ENCODE measurements at places on chromosomes 5 and 9. TPM values are rescaled to one million over a fixed set of nuclear protein-coding genes. Genes with fewer than 3 reads are reported as not detected.

KCTD16 gene
- 0.08 TPM for total RNA-seq

SEPTIN8 gene
- total RNA-seq = 45.2 TPM

- DNase-seq = no peak
Measured at GRCh38 chr9:27151693-27152404, 42.8 kb downstream of the TEK start.

EFNA5 gene
- total RNA-seq = 40.9 TPM

DNA sequence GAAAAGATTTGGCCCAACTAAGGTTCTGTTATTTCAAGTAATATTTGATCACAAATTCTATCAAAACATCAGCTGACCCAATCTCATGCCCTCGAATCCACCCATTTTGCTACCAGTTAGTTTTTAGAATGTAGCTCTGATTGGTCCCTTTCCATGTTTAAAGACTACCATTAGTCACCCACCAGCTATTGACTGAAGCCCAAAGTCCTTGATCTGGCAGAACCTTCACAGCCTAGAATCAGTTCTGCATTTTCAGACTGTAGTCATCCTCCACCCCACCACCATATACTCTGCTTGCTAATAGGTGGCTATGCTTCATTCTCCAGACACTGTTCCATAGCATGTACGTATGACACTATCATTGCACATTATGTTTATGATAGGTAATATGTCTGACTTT, 182.2 kb upstream of the TARS1 start:
- no peak for DNase-seq

FOXI1 gene
- not detected for total RNA-seq

CBY3 gene
- total RNA-seq = not detected

DNA sequence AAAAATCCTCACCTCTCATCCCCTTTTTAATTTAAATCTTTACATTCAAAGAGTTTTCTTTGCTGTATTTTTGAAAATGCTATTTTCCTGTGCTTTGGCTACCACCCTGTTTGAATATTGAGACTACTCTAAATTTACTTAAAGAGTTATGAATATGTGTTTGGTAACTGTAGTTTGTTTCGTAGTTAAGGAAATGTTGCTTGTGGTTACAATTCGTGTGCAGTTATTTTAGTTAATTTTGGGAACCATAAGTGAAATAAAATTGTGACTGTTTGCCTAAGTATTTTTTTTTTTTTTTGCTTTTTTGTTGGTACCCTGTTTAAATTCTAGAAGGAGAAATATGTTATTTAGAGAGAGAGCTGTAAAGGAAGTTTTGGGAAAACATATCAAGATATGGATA, 78.7 kb downstream of the XRCC4 start:
- DNase-seq = no peak

DPYSL3 gene
- total RNA-seq = 51.1 TPM
